ENCODE measurements at places on chromosomes 16 and 17.
A peak's percentile ranks its signal among the peaks of the same experiment; 100 is the strongest.

- DNase-seq = no peak
Observed at GRCh38 chr17:42607769-42608168, 1.4 kb downstream of the RETREG3 start.

DNA sequence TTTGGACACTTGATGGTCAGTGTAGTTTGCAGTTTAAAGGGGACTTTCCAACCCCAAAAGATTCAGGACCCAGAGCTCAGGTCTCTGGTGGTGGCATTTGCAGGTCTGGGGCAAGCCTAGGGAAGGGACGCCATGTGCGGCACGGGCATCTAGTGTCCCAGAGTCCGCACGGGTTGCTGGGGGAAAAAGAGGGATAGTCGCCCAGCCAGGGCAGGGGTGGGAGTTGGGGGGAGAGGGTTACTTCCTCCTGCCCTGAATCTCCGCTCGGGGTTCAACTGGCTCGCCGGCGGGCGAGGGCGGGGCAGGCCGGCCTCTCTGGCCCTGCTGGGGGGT is 239 bp upstream of the CA7 start:
- no peak for DNase-seq

DNA sequence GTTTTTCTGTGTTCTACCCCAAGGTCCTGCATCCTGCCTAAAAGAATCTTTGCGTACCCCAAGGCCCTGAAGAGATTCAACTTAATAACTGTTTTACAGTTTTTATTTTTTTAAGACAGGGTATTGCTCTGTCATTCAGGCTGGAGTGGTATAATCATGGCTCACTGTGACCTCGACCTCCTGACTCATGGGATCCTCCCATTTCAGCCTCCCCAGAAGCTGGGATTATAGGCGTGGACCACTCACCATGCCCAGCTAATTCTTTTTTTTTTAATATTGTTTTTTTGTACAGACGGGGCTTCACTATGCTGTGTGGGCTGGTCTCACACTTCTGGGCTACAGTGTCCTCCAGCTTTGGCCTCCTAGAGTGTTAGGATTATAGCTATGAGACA is 9.3 kb upstream of the FAAP100 start:
- no peak for DNase-seq

DNA sequence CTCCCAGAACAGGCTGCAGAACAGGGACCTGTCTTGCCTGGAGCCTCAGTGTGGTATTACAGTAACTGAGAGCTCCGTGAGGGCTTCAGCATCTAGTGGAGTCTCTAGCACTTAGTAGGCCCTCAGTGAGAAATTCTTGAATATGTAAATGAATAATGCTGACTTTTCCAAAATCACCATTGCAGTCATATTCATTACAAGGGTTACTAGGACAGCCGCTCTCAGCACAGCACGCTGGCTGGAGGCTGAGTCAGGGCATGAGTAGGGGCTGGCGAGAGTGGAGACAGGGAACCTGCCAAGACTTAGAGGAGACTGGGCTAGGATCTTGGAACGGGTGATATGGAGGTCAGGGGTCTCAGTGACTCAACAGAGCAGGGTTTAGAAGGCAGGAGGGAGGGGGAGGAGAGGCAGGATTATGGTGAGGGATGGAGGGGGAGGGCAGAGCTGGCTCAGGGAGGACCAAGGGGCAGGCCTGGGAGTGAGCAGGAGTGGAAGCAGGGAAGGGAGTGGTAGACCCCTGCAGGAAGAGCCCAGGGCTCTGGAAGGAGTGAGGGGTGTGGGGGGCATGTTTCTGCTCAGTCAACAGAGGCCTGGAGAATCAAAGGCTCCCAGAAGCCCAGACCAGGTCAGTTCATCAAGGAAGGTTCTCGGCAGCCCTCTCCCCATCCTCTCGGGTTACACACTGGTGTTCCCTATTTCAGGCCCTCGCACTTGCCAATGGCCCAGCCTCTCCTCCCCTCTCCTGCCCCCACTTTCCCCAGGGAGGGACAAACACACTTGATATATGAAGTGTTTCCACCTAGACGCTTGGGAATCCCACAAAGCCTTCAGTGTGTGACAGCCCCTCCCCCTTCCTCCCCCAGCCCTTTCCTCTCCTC is 42.3 kb downstream of the FZD2 start:
- DNase-seq = no peak

- no peak for DNase-seq
Observed at GRCh38 chr16:85104147-85104546, 8.1 kb downstream of the CIBAR2 start.

DNA sequence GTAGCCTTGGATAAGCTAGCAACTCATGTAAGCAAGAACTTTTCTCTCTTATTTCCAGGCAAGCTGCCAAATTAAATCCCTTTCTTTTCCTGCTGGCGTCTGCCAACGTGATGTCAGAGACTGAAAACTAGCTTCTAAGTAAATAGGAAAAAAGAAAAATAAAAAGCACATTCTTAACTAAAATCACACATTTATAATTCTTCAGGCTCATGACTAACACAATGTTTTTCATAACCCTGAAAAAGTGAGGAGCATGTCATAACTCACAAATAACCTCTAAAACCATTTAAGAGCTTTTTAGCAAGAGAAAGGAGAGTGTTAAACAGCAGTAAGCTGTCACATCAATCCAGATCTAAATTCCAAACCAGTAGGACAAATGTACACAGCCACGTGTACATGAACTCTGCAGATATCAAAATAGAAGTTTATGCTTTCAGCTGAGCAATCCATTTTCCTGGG is 110.0 kb downstream of the N4BP1 start:
- no peak for DNase-seq

- no peak for DNase-seq
Observed at GRCh38 chr17:45917081-45917480, 22.7 kb downstream of the MAPT start.

DNA sequence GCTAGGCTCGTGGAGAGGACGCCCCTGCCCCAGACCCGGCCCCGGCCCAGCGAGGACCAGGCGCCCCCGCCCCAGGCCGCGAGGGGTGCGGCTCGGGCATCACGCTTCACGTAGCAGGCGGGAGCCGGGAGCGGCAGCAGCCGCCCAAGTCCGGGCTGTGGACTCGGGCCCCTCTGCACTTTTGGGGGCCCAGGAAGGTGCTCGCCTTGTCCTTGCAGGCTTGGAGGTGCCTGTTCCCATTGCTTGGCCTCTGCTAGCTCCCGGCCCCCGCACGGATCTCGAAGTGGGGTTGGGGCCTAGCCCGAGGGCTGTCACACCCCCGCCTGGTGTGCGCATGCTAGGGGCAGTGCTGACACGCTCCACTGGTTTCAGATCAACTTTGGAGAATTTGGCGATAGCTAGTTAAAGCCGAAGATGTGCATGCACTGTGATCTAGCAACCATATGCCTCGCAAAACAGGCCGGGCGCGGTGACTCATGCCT is 55.7 kb downstream of the WSB1 start:
- no peak for DNase-seq

DNA sequence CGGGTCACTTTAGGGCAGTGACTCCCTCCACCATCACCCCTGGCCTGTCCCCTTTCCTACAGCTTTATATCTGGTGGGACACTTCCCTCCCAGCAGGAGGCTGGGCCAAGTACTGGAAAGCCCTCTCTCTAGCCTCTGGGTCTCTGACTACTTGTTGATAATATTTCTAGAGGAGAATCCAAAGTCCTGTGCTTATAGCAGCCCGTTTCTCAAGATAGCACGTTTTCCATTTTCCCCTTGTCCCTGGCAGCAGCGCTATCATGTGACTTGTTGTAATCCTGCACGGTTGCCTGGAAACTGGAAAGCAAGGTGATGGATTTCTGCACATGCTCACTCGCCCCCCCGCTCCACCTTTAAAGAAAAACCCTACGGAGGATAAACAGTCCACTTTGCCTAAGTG is 3.3 kb upstream of the AXIN2 start:
- no peak for DNase-seq

DNA sequence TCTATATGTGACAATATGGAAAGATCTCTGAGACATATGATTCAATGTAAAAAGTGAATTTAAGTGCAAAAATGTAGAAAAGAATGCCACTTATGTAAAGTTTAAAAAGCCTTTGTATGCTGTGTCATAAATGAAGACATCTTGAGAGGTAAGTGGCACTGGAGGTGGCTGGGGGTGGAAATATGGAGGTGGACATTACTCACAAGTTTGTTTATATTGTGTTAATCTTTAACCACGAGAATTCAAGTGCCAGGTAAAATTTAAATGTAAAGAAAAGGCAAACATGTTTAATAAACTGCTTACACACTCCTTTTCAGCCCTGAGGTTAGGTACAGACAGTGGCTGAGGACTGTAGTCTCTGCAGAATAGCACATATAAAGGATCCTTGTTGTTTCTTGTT is 235.1 kb downstream of the ABCC12 start:
- no peak for DNase-seq

- no peak for DNase-seq
Observed at GRCh38 chr16:12188061-12188934, 211.8 kb downstream of the SNX29 start.

DNA sequence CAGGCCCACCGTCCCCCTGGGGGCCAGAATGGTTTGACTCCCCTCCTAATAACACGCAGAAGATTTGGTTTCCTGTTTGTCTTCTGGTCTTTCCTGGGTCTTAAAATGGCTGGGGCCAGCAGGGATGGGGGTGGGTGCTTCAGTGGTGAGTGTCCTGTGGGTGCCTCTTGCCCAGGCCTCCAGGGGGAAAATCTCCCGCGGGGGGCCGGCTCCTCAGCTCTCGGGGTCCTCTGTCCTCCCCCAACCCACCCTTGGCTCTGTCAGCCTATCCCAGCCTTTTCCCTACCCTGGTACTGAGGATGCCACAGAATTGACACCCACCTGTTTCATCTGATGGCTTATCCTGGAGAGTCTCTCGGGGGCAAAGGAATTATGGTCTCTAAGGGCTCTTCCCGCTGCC is 23.8 kb upstream of the SDR42E2 start:
- DNase-seq = no peak

DNA sequence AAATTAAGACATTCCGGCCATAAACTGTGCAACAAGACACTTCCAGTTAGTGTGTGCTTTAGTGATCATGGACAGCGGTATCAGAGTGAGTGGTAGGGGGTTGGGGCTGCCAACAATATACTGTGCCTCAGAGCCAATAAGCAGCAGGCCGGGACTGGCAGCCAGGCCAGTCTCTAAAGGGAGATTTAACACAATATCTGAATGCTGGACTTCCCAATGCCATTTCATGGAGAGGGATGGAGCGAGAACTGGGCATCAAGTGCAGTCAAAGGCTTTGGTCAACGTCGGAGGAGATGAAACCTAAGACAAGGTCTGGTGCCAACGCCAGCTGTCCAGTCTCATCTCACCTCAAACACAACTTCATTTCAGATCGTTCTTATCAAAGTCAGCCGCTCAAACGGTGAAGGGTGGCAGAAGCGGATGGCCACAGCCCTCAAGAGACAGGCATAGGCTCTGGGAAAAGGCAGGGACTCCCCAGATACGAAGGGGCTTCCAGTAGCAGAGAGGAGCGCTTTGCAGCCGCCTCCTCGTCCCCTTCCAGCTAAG is 935 bp downstream of the USP32 start:
- no peak for DNase-seq

- DNase-seq = no peak
Observed at GRCh38 chr17:15361151-15361550, 19.8 kb upstream of the TEKT3 start.

GRCh38 chr17:143785-144281 is 6.5 kb downstream of the SCGB1C2 start:
- DNase-seq = peak; percentile 56

DNA sequence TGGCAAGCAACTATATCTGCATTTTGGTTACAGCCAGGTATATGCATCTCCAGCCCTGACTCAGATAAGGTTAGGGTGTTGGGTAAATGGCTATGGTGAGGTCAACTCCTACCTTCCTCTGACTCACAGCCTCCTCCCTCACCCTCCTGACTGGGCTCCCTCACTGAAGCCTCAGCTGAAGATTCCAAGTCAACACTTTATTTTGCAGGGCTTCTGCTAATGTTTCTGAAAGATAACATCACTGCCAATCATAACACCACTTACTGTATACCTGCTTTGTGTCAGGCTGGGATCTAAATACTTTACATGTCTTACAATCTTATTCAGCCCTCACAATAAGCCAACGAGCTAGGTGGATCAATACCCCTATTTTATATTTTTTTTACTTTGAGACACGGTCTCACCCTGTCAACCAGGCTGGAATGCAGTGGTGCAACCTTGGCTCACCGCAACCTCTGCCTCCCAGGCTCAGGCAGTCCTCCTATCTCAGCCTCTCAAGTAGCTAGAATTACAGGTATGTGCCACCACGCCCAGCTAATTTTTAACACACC is 47.8 kb upstream of the GCSH start:
- no peak for DNase-seq

GRCh38 chr16:58485184-58485887 is 14.6 kb upstream of the NDRG4 start:
- DNase-seq = no peak

GRCh38 chr16:16857603-16858283 is 478.8 kb downstream of the NPIPA7 start:
- DNase-seq = no peak

GRCh38 chr17:49490276-49490675 is 4.8 kb upstream of the NGFR start:
- DNase-seq = no peak

- no peak for DNase-seq
Observed at GRCh38 chr17:27751622-27752490, 48.5 kb downstream of the NOS2 start.

DNA sequence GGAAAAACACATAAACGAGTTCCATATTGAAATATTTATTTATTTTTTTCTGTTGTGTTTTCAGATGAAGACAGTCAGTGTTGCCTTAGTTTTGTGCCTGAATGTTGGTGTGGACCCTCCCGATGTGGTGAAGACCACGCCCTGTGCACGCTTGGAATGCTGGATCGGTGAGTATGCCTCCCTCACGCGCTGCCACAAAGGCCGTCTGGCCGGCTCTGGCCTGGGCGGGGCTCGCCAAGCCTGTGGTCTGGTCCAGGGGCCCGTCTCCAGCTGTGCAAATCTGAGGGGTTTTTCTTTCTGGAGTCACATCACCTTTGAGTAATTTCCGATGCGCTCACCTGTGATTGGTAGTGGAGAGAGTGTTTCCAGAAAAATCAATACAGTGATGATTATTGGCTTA is 81.0 kb downstream of the RPTOR start:
- DNase-seq = no peak

DNA sequence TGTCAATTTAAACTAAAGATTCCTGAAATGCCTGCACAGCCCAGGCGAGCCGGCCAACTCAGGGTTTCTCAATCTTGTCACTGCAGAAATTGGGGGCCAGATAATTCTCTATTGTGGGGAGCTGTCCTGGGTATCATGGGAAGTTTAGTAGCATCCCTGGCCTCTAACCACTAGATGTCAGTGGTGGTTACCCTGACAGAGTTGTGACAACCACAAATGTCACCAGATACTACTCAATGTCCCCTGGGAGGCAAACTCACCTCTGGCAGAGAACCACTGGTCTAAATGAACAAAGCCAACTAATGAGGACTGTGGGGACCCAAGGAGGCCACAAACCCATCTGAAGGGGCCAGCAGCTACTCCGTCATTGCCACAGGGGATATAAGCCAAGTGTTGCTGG is 90.9 kb downstream of the MYH11 start:
- peak; percentile 3 for DNase-seq

GRCh38 chr16:30743716-30744115 is 4.5 kb upstream of the PHKG2 start:
- no peak for DNase-seq

- peak; percentile 36 for DNase-seq
Observed at GRCh38 chr17:7393613-7394451, 493 bp downstream of the PLSCR3 start.

Data from activated CD8-positive, alpha-beta memory T cell treated with anti-CD3 and anti-CD28 coated beads for 4 hours (primary cell).